ENCODE measurements at places on chromosomes 5 and 9. TPM values are rescaled to one million over a fixed set of nuclear protein-coding genes. Genes with fewer than 3 reads are reported as not detected.

DNA sequence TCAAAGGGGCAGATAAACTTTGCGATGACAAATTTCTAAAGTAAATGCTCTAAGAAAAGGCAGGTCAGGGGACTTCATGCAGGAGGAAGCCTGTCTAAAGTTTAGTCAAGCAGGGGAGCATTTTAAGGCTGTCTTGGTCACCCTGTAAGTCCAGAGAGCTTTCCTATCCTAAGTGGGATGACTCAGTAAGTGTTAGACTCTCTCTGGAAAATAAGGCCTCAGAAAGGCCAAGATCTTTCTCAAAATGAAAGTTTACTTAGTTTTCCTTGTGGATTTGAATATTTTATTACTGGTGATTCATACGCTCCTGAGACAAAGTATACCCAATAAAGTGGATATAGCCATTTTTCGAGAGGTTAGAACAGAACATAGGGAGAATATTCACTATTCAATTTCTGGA is 806.9 kb upstream of the CDH9 start:
- DNase-seq: no peak

STX17 gene
- total RNA-seq: 31.4 TPM

ACSL6 gene
- total RNA-seq: 3.5 TPM

SLC1A1 gene
- total RNA-seq: 1.4 TPM

DNA sequence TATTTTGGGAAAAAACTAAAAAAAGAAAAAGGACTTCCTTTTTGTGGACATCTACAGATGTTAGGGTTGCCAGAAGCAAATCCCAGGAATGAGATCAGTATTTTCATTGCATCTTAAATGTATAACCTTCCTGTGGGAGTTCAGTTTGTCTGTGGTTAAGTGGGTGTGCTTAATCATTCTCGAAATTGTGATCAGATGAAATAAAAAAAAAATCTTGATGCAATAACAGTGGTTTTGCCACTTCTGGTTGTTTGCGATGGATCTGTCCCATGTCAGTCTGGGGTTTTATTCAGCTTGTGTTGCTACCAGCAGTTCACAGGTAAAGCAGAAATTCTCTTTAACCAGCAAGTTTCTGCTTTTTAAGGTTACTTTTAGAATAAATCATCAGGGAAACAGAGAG is 179.0 kb downstream of the MAN2A1 start:
- DNase-seq: no peak

DNA sequence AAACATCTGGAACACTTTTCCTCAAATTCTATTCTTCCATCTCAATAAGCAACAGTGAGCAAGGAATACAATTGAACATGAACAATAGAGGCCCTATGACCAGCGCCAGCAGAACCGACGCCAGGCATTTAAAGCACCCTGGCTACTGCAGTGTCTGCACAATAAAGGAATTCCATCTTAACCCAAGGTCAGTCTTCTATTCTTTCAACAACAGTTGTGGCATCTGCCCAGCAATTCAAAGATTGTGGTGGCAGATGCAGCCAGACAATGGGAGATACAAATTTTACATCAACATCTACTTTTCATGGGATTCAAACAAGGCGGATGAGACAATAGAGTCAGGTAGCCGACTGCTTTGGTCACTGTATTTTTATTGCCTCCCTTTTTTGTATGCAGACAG is 65.9 kb downstream of the ELL2 start:
- no peak for DNase-seq

All from activated naive CD4-positive, alpha-beta T cell treated with anti-CD3 and anti-CD28 coated beads, Interleukin-2, amount 50 U/mL, for 72 hours (primary cell).